ENCODE measurements at places on chromosomes 2 and 18.

DNA sequence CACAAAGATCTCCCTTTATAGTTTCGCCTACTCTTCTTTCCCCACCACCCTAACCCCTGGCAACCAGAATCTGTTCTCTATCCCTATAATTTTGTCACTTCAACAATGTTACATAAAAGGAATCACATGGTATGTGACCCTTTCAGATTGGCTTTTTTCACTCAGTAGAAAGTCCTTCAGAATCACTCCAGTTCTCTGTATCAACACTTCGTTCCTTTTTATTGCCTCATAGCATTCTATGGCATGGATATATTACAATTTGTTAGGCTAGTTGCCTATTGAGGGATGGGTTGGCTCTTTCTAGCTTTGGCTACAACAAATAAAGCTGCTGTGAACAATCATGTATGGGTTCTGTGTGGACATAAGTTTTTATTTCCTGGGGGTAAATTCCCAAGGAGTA, 163.1 kb downstream of the RPIA start:
- DNase-seq = no peak

- DNase-seq = no peak
These were observed 43.9 kb downstream of the BAZ2B start for GRCh38 chr2:159572459-159572858.

GRCh38 chr18:68462766-68463165, 252.1 kb downstream of the TMX3 start:
- DNase-seq = no peak

GRCh38 chr18:58609536-58609993, 19.3 kb downstream of the ALPK2 start:
- DNase-seq = no peak

DNA sequence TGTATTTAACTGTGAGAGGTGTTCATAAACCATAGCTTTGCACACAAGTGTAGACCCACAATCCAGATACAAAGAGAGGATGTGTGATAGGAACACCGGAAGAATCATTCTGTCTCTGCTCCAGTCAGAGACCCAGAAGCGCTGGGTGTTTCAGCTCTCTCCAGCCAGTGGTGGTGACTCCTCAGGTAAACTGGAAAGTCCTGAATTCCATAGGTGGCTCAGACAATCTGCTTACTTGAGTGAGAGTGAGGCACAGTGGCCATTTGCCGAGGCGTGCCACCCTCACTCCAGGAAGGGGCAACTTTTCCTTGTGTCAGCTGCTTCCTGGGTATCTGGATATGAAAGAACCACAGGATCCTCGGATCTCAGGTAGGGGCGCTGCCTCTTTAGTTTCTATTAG, 171.5 kb downstream of the KCNS3 start:
- no peak for DNase-seq

GRCh38 chr2:232103140-232103737, 141.7 kb downstream of the DIS3L2 start:
- DNase-seq = no peak

DNA sequence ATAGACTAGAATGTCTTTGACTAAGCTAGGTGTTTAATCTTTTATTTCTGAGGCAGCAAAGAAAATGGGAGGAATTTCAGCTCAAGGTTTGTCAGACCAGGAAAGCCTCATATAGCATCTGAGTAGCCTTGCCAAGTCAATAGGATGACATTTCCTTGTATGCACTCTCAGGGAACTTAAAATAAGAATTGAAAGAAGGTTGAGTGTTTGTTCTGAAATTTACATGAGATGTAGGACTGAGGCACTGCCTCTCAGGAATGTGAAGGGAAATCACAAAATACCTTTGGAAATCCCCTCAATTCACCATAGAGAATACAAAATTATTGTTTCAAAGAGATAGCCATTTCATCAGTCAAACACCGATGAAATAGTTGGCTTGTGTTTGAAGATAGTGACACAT, 392.0 kb upstream of the NRP2 start:
- DNase-seq = no peak

GRCh38 chr2:20931346-20931745, 108.4 kb upstream of the LDAH start:
- no peak for DNase-seq

- DNase-seq = no peak
These were observed 20.2 kb downstream of the PRKAG3 start for GRCh38 chr2:218811382-218811781.

GRCh38 chr2:74849228-74849892, 15.4 kb downstream of the HK2 start:
- no peak for DNase-seq

DNA sequence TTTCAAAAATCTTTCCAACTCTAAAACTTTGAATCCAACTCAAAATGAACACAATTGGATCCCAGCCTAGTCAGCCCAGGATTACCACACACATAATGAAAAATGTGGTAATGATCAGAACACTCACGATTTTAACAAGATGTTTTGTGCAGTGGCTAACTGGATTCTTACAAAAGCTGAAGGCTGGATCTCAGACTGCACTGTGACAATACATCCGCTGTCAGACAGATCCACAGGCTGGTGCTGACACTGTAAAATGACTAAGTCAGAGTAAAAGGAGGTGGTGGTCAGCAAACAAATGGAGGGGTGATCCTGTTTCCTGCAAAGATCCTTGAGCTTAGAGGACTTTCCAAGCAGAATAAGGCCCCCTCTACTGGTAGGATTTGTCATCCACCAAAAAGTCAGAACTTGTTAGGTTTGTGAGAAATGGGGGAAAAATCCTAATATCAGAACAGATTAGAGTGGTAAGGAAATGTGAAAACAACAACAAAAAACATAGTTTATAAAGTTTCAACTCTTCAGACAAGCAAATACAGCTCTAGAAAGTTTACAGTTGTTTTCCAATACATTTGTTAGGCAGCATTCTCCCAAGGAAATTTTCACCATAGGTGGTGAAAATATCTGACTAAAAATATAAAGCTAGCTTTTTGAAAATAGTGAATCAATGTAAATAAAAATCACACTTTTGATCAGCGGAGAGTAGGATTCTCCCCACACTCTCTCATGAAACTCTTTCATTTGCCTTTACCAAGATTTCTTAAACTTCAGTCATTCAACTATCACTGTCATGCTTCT, 211.9 kb downstream of the AGPS start:
- DNase-seq = no peak

- DNase-seq = no peak
These were observed 17.3 kb downstream of the NCK2 start for GRCh38 chr2:105761931-105762515.

DNA sequence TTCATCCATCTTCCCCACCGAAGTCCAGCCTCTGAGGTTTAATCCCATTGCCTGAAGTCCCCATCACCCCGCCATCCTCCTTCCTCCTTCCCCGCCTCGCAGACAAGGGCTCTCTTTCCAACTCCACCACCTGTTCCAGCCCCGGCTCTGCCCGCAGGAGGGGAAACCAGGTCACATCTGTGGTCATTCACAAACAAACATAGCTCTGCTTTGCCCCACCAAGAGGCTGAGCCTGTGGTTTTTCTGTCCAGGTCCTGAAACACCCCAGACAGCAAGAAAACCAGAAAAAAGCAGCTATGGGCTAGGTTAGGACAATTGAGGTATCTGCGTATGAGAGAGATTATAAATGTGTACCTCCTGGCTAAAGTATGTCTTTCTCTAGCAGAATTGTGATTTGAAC, 144.7 kb downstream of the GLI2 start:
- no peak for DNase-seq

GRCh38 chr2:96839875-96840850, 3.7 kb downstream of the ANKRD23 start:
- no peak for DNase-seq

DNA sequence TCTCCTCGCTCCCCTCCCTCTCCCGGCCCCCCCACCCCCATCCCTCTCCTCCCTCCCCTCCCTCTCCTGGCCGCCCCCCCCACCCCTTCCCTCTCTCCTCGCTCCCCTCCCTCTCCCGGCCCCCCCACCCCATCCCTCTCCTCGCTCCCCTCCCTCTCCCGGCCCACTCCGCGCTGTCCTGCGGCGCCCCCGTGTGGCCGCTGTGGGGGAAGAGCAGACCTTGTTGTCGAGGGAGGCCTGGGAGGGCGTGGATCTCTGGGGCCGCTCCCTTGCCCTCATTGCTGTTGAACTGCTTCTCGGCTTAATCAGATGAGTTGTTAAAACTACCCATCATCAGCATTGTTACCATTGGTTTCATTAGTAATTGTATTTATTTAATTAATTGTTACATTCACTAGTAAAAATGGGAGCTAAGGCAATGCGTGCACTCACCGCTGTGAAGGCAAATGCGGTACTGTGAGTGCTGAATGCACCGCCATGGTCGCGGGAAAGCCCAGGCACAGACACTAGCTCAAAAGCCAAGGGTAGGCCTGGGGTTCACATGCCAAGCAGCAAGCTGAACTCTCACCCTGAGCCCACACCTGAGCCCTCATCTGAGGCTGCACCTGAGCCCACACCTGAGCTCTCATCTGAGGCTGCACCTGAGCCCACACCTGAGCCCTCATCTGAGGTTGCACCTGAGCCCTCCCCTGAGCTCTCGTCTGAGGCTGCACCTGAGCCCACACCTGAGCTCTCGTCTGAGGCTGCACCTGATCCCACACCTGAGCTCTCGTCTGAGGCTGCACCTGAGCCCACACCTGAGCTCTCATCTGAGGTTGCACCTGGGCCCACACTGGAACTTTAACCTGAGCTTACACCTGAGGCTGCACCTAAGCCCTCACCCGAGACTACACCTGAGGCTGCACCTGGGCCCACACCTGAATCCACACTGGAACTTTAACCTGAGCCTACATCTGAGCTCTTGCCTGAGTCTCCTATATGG, 8.8 kb downstream of the RTP5 start:
- DNase-seq = peak; percentile 44

DNA sequence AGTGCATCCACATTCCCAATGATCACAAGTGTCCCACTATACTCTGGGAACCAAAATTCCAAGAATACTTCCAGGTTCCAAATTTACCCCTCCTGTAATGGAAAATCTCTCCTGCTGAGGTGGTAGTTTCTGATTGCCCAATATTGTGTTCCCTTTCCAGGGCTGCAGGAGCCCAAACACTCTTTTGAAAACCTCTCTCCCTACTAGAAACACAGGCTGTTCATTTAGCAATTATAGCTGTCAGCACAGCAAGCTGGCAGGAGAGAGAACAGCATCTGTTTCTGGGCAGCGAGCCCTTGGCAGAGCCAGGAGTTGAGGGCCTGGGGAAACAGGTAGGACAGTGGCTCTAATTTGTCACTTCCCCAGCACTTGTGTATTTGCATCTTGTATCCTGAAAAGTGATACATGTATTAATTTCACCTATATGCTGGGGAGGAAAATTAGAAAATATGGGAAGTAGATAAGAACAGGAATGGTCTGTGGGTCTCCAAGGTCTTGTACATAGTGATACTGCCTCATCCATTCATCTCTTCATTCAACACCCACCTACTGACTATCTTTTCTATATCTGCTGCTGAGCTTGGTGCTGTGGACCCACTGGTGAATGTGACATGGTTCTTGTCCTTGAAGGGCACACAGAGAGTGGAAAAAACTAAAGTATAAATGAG, 16.9 kb upstream of the PAIP2B start:
- no peak for DNase-seq

- DNase-seq = peak; percentile 30
These were observed 162.4 kb downstream of the CELF4 start for GRCh38 chr18:37403100-37403781.

DNA sequence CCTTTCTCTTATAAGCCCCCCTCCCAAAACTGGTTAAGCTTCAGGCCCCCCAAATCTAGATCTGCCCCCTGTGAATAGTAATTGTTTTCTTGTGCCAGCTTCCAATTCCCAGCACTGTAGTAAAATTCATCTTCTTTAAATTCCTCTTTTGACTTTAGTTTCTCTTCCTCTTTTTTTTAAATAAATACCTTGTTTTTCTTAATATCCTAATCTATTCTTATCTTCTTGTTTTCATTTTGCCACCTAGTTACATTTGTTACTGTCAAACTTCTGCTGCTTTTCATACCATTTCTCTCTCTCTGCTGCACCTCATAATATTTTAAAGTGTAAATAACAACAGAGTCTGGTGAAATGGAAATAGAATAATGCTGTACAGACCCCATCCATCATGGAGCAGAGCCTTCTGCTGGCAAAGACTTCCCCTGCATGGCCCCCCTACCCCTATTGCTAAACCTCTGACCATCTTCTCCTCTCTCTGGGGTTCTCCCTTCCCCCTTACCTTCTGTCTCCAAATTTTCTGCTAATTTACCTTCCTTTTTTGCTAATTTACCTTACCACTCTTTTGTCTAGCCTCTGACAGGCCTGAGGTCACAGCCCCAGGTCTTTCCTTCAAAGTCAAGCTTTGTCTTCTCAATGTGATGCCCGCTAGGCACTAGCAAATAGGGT, 94.9 kb upstream of the PAPOLG start:
- DNase-seq = no peak

- DNase-seq = no peak
These were observed 158.6 kb upstream of the DLX2 start for GRCh38 chr2:172261292-172261691.

DNA sequence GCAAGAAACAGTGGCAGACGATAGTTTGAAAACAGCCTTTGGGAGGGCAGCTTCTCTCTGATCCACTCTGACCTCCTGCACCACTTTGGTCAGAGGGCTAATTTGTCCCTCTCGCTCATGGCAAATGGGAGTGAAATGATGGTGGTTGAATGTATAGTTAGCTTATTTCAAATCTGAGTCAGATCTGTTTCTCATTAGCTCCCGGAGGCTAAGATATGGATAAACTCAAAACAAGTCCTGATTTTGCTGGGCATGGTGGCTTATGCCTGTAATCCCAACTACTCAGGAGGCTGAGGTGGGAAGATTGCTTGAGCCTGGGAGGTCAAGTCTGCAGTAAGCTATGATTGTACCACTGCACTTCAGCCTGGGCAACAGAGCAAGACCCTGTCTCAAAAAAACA, 145.0 kb downstream of the ALK start:
- no peak for DNase-seq

- DNase-seq = no peak
These were observed 360.1 kb upstream of the CHAC2 start for GRCh38 chr2:53407363-53408080.

DNA sequence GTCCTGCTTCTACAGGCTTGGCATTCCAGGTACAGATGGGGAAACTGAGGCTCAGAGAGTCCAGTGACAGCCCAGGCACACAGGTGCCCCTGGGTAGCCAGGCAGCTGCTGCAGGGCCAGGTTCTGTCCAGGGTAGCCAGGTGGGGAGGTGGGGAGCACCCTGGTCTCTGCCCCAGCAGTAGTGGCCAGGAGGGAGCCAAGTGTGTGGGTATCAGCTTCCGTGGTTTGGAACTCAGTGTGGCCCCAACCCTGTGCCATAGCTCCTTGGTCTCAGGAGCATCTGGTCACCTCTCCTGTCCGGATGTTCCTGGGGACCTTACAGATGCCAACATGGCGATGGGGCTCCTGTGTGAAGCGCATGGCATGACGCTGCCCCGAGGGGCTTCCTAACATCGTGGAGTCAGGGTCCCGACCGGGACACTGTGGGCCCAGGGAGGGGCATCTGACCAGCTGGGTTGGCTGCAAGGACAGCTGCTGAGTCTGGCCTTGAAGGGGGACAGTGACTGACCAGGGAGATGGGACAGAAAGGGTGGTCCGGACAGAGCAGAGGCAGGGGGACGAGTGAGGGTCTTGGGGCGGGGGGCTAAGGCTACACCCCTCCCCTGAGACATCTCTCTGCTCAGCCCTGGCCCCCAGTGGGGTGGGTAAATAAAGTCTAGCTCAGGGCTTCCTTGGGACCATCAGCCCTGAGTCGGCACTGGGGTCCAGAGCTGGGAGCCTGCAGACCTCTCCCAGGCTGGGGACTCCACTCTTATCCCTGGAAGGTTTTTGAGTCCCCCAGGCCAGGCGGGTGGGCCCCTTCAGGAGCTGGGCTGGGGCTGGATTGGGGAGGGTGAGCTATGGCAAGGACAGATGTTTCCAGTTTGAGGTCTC, 76.0 kb upstream of the SMAD7 start:
- DNase-seq = no peak
